T-helper 2 cell treated with Interferon-gamma antibody and Interleukin-4, amounts not matched to agents 100 ng/mL and 5 ng/mL, for 36 hours (primary cell): ENCODE measurements at places on chromosomes 1 and 21. TPM values are rescaled to one million over a fixed set of nuclear protein-coding genes. Genes with fewer than 3 reads are reported as not detected.

Gene CENPS
- 16.3 and 20.9 TPM in 2 replicates for total RNA-seq

Gene GRIK3
- total RNA-seq: not detected in 2 replicates

Gene MR1
- total RNA-seq: 28.7 and 29.8 TPM in 2 replicates

Gene RHD
- not detected in 2 replicates for total RNA-seq
